ENCODE measurements at places on chromosomes 1 and 21.

DNA sequence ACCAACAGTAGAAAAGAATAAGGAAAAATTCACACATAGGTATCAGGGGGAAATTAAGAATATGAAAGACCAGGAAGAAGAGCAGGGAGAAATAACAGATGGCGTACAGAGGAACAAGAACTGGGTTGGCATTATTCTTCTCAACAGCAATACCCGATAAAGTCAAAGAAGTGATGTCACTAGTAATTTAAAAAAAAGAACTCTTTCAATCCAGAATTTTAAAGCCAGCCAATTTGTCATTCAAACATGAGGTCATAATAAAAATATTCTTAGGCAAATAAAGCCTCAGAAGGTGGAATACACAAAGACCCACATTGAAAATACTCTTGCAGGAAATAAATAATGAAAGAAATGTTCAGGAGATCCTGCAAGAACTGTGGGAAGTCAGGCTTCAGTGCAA lies 8.8 kb downstream of the NCMAP start:
- DNase-seq, result no peak

GRCh38 chr1:190320952-190321351 lies 156.7 kb downstream of the BRINP3 start:
- no peak for DNase-seq

DNA sequence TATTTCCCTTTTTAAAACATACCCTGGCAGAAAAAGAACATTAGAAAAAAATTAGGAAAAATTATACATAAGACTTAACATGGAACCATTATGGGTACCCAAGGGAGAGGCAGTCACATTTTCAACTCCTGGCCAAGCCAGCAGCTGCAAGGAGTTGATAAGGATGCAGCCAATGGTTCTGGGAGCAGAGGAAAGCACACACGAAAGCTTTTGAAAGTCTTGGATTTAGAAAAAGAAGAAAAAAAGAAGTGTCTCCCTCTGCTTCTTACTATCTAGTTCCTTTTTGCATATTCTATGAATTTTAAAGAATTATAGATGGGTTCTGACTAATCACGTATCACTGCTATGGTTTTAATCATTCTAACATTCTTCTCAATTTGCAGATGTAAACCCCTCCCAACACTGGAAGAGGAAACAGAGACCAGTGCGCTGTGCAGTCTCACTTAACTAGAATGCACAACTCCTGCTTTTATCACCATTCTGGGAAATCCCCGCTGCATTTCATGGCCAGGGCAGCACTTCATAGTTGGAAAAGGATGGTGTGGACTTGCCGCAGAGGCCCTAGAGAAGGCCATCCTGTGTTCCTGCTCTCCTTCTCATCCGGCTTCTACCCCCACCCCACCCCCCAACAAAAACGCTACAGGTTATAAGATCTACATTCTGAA lies 2.7 kb upstream of the CD58 start:
- DNase-seq, result no peak

DNA sequence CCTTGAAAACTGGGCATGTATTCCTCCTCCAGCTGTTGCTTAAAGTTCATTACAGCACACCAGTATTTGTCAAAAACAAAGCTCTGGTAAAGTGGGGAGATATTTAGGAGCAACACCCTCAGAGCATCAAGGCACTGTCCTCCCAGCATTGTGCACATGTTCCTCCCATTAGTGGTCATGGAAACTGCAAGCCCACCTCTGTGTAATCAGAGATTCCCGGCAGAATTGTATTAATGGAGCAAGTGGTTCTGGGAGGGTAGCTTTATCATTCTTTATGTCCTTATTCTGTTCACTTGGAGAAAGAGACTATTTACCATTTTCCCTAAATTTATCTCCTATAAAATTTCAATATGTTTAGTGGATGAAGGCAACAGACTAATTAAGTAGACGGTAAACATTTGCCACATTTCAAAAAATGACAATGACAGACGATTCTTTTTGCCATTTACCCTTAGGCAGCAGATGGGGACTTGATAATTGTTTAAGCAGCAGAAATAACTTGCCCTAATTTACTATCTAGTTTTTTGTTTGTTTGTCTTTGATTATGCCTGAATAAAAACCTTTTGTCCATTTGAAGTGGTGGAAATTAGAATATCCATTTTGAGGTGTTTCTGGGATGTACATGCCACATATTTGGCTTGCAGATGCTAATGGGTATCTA lies 289.6 kb upstream of the ST6GALNAC5 start:
- no peak for DNase-seq

DNA sequence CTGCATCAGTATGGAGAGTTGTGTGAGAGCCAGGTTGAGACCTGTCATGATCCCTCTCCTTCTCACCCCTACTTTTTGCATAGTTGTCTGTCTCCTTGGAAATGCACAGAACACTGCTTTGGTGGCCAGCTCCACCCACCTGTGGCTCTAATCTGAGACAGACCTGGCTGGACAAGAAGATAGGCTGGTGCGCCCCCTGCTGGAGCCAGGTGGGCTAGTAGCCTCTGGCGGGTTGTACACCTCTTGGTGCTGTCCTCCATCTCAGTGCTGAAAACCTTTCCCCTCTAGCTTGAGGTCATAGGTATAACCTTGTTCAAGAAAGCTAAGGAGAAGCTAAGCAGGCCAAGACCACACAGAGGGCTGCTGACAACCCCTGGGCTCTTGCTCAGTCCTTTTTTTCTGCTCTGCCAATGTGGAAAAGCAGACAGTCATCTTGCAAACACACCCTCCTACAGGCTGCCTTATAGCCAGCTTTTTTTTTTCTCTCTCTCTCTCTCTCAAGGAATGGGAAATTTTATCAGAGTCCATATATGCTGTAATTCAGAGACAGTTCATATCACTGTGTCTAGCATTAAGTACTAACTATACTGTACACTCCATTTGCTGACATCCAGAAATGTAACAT lies 58.8 kb upstream of the SPATA6 start:
- DNase-seq, result peak; percentile 10

- DNase-seq, result no peak
Measured at GRCh38 chr21:21915816-21916215, 917.6 kb downstream of the NCAM2 start.

DNA sequence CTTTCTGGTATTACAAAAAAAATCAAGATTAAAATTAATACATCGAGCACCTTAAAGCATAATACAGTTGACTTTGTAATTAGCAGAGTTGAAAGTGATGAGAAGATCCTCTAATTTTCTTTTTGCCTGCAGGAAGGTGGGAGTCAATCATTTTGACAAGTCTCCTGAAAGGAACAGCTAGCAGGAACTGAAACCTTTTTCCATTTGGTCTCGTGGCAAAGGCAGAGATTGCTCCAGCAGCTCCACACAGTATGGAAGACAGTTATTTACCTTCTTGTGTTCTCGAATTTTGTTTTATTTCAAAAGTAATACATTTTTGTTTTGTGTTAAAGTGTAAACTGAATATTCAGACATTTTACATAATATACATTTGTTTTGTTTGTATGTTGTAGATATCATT lies 7.7 kb downstream of the S100PBP start:
- DNase-seq, result no peak

GRCh38 chr1:11279152-11279551 lies 6.2 kb downstream of the UBIAD1 start:
- no peak for DNase-seq

DNA sequence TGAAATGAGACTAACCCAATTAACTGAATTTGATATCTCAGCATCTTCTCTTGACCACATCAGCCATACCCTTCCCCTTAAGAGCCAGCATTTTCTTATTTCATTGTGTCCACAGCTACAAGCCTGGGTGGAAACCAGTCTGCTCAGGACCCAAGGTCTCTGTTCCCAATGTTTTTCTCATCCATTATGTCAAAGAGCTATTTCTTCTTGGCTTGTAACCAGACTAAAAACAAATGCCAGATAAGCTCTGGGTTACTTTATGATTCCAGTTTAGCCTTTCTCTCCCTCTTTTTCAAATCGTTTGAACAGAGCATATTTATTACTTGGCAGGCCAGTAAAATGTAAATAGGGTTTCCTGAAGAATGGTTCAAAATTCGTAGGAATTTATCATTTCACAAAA lies 109.3 kb upstream of the SPATA6 start:
- DNase-seq, result no peak

- no peak for DNase-seq
Measured at GRCh38 chr1:58881471-58881994, 97.7 kb upstream of the JUN start.

GRCh38 chr1:21205416-21205815 lies 28.7 kb upstream of the EIF4G3 start:
- no peak for DNase-seq

DNA sequence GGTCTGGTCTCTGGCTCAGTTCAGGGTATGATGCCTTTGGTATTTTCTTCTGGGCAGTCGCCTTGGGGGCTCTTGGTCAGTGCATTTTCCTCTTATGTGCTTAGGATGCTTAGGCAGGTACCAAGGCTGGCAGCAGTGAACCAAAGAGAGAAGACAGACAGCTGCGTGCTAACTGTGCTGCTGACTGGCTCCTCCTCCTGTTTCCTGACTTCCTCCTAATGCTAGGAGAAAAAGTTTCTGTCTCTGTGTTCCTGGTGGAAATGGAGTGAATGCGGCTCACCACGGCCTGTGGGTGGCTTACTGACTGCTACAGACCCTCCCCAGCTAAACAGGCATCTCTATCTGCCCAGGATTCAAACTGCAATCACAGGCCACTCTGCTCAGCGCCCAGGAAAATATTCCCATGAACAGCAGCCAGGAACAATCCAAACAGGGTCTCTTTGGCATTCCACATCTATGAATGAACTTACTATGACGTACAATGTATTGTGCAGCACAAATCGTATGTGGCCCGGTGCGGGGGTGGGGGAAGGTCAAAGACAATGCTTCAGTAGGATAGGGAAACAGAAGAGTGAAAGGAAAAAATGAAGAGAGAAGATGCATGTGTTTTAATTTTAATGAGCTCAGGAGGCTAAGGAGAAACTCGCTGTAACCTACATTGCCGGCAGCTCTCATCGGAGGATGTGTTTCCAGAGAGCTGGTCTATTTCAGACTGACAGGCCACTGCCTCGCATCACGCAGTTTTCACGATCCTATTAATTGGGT lies 2.8 kb downstream of the ABCG1 start:
- no peak for DNase-seq

GRCh38 chr1:156217871-156218270 lies 5.1 kb downstream of the PMF1 start:
- peak; percentile 70 for DNase-seq

DNA sequence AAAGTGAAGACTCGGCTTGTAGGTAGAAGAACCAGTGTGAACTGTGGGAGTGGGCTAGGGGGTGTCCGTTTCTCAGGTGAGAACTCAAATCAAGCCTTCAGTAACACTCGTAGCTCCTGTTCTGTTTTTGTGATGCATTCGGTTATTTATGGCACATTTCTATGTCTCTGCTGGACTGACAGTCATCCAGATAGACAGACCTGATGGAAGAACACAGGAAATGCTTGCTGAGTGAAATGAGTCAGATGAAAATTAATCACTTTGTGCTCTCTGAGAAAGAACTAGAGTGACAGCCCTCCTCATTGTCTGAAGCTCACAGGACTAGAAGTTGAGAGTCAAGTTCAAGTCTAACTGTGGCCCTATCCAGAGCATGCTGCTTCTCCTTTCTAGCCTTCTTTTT lies 360.1 kb upstream of the PLXNA2 start:
- DNase-seq, result no peak

DNA sequence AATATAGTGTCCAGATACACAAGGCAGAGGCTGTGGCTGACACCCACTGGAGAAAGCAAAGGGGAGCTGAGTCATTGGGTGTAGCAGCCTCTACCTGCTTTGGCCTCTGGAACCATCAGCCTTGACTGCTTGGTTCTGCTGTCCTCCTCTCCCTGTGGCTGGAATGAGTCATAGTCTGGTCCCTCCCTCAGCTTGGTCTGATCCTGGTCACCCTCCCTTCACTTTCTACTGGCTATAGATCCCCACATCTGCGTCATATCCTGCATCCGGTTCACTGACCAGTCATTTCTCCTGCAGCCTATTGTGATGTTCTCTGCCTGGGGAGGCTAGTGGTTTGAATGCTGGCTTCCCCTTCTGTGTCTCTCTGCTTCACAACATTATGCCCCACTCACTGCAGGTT lies 372.8 kb upstream of the DAB1 start:
- DNase-seq, result no peak

DNA sequence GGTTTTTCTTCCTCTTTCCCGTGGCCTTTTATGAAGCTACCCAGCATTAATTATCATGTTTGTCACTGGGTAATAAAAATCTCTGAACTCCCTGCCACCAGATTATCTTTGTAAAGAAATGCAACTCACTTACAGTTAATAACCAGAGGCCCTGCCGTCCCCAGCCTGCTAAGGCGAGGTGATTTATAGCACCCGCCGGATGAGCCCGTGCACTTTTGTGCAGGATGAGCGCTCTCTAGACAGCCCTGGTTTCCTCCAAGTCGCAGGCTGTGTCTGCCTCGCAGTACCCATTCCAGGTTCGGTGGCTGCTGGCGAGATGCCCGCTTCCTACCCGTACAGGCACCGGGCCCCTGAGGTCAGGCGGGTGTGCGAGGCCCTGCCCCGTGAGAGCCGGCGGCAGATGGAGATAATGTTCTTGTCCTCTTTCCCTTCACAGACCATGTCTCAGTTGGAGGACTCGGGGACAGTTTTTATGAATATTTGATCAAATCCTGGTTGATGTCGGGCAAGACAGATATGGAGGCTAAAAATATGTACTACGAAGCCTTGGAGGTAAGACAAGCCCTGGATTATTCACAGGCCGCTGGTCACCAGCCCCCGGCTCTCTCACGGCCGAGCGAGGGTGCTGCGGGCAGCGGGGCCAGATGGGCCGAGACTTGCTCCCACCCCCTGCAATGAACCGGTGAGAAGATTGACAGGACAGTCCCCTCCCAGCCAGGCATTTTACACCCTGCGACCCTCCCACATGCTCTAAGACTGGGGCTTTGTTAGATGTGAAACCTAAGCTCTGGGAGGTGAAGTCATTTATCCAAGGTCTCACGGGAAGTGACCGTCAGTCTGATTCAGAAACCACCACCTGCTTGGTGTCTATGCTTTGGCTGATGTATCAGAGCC lies 28.5 kb upstream of the SELENON start:
- DNase-seq, result peak; percentile 11

GRCh38 chr1:193176113-193176512 lies 10.3 kb downstream of the B3GALT2 start:
- no peak for DNase-seq

- no peak for DNase-seq
Measured at GRCh38 chr1:57206038-57206437, 217.8 kb downstream of the DAB1 start.

GRCh38 chr1:1197551-1198422 lies 8.6 kb downstream of the TNFRSF18 start:
- no peak for DNase-seq

GRCh38 chr1:161013131-161013487 lies 7.8 kb downstream of the F11R start:
- DNase-seq, result no peak

GRCh38 chr1:171310661-171311087 lies 3.3 kb upstream of the FMO4 start:
- DNase-seq, result no peak

DNA sequence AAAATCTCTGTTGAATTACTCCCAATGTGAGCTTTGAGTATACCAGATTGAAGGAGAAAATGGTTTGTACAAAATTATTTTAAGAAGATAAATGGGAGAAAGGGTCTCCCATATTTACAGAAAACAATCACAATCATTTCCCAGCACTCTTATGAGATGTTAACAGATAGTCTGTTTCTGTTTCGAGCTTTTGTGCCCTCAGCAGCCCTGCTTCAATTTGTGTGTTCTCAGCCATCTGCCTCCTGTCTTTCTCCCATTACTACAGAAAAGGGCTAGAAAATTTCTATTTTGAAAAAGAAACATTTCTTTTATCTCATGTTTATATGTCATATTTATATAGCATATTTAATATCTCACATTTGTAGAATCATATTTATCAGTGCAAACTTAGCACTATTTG lies 498.4 kb downstream of the TTLL7 start:
- DNase-seq, result no peak

GRCh38 chr1:182330303-182330702 lies 61.3 kb downstream of the GLUL start:
- DNase-seq, result no peak

All from stimulated activated CD4-positive, alpha-beta T cell treated with anti-CD3 and anti-CD28 coated beads, Interleukin-4, amount 100 ng/mL, for 24 hours (primary cell).